ENCODE measurements at places on chromosomes 4 and X. TPM values are rescaled to one million over a fixed set of nuclear protein-coding genes. Genes with fewer than 3 reads are reported as not detected.

GRCh38 chrX:15849555-15849954 is 5.1 kb downstream of the AP1S2 start:
- no peak for DNase-seq

The CT47B1 gene
- not detected for total RNA-seq

GRCh38 chr4:56656346-56656643 is 24.8 kb downstream of the HOPX start:
- peak; percentile 55 for DNase-seq

GRCh38 chr4:113639326-113639725 is 122.2 kb downstream of the CAMK2D start:
- DNase-seq, result no peak

DNA sequence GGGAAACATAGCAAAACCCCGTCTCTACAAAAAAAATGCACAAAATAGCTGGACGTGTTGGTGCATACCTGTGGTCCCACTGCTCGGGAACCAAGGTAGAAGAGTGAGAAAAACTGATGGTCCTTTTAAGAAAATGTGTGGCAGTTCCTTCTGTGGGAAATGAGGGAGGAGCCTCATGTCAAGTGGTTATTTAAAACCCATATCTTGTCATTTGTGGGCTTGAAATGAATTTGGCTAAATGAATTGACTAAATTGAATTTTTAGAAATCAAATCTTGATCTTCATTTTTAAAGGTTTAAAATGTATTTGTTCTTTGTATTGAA is 16.2 kb upstream of the LAMP2 start:
- no peak for DNase-seq

DNA sequence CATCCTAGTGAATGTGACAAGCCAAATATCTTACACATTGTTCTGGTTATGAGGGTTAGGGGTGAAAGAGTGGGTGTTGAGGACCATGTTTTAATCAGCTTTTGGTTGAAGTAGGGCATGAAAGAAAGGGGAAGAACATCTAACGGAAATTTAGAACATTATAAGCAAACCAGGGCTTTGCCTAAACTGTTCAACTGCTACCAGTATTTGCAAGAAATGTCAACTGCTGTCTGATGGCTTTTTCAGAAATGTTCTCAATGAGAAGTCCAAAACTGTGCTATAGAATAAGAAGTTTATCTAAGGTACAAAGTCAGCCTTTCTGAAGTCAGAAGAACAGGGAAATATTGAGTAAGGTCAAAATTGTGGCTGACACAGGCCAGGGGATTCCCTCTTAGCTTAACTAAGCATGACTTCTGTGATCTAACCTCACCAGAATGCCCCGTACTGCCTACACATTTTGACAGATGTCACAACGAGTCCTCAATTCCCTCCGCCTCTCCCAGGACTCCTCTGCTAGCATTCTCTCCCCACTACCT is 67.1 kb downstream of the DTHD1 start:
- no peak for DNase-seq

GRCh38 chr4:102616636-102617035 is 115.5 kb downstream of the NFKB1 start:
- DNase-seq, result no peak

Data from pancreas (tissue), 10 donors.